ENCODE measurements at places on chromosomes 7 and 10.

DNA sequence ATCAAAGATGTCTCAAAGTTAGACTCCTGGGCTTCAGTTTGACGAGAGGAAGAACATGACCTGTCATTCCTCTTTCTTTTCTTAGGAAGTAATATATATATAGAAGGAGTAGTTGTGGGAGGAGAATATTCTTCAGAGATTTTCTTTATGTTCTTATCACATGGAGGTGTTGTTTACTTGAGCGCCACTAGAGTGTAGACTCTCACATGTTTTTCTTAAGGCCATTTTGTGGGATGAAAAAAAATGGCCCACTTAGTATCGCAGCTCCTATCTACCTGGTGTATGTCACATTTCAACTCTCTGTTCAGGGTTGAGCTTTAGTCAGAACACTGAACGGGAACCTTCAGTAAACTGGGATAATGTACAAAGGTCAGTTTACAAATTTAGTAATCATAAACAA is 645.2 kb downstream of the PHTF2 start:
- DNase-seq = no peak

- no peak for DNase-seq
These were observed 78.6 kb downstream of the CCDC71L start for GRCh38 chr7:106582365-106582764.

- no peak for DNase-seq
These were observed 13.6 kb downstream of the NKX1-2 start for GRCh38 chr10:124436191-124436638.

DNA sequence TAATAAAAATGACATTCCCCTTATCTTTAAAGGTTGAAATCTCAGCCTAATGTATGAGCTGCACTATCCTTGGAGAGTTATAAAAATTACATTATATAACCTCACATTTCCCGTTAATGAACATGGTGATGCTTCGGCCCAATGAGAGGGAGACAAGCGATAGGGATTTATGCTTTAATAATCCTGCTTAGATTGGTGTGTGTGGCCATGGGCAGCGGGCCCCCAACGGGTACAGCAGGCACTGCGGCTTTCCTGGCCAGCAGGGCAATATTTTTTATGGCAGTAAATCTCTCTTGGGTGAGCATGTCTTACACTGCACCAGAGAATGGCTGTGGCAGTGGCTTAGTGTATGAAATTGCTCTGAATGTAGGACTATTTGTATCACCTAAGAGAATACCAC is 246.3 kb downstream of the GFRA1 start:
- no peak for DNase-seq

DNA sequence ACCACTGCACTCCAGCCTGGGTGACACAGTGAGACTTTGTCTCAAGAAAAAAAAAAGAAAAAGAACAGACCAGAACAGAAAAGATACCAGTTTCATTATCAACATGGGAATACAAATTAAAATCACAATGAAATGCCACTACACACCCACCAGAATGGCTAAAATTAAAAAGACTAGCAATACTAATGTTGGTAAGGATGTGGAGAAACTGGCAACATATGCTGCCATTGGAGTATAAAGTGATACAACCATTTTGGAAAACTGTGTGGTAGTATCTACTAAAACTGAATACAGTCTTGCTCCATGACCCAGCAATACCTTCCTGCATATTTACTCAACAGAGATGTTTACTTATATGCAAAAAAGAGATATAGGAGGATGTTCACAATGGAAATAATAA is 2.9 kb upstream of the RRP12 start:
- DNase-seq = no peak

- DNase-seq = no peak
These were observed 25.3 kb downstream of the ANXA8 start for GRCh38 chr10:47458466-47459154.

GRCh38 chr10:76998451-76998850 is 639.2 kb downstream of the KCNMA1 start:
- no peak for DNase-seq
